ENCODE measurements at places on chromosomes 4 and X.

GRCh38 chrX:118773782-118774181 lies 46.4 kb downstream of the IL13RA1 start:
- DNase-seq: peak; percentile 45

DNA sequence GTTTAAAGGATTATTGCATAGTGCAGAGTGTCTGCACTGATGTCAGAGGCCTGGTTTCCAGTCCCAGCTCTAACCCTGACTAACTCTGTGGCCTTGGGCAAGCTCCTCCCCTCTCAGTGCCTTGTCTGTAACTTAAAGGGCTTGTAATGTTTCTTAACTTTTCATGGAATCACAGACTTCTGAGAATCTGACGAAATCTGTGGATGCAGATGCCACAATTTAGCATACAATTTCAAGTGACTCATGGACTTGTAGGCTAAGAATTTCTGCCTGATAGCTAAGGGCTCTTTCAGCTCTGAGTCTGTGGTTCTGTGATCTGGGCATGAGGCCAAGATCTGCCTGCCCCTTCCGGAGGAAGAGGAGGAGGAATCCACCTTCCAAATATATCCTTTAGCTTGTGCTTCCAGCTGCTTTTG lies 236.9 kb downstream of the AR start:
- peak; percentile 34 for DNase-seq

- no peak for DNase-seq
Observed at GRCh38 chr4:112348488-112349158, 51.5 kb downstream of the ALPK1 start.

- no peak for DNase-seq
Observed at GRCh38 chrX:20215565-20215964, 51.1 kb downstream of the RPS6KA3 start.

GRCh38 chr4:133152330-133152821 lies 3.3 kb downstream of the PCDH10 start:
- no peak for DNase-seq

DNA sequence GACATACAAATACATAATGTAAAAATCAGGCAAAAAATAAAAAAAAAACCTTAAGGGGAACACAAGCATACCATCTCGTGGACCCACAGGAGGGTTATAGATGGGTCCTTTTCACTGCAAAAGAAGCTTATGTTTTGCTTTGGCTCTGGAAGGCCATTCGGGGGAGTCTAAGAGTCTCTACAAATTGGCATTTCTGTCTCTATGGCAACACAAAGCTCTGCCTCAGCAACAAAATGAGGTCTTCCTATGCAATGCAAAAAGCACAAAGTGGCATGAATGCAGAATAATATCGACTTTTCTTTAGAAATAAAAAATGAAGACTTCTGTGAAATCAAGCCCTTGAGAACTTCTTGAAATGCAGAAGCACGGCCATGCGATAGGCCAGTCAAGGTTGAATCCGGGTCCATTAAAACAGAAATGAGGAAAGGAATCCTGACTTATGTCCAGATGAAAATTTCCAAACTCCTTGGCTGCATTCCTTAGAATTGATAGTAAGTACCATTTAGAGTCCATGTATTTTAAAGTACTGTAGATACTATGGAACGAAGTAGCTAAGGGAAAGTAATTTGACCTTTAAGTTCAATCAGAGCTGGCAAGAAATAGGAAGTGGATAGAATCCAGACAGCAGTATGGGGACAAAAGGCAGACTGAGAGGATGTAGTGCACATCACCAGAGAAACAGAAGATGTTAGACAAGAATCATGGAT lies 63.7 kb upstream of the PDLIM3 start:
- DNase-seq: no peak

GRCh38 chr4:144340931-144341330 lies 200.4 kb upstream of the GYPA start:
- DNase-seq: no peak

- no peak for DNase-seq
Observed at GRCh38 chrX:50635162-50635561, 164.5 kb upstream of the DGKK start.

DNA sequence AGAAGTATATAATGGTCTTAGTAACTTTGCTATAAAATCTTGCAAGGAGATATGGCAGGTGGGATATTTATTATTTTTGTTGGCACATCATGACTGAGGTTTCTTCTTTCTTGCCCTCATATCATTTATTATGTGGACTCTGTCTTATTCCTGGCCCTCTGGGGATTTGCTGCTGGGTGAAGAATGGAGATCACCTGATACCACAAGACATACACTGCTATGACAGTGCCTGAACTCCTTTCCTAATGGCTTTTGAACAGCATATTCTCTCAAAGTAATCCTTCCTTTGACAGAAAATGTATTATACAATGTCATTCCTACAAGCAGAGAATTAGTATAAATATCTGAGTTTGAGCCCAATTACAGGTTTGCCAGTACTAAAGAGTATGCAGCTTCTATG lies 22.0 kb upstream of the ADGRA3 start:
- DNase-seq: no peak

GRCh38 chr4:140870427-140870826 lies 114.2 kb upstream of the TBC1D9 start:
- no peak for DNase-seq

- DNase-seq: no peak
Observed at GRCh38 chrX:121802881-121803412, 755.5 kb downstream of the GLUD2 start.

DNA sequence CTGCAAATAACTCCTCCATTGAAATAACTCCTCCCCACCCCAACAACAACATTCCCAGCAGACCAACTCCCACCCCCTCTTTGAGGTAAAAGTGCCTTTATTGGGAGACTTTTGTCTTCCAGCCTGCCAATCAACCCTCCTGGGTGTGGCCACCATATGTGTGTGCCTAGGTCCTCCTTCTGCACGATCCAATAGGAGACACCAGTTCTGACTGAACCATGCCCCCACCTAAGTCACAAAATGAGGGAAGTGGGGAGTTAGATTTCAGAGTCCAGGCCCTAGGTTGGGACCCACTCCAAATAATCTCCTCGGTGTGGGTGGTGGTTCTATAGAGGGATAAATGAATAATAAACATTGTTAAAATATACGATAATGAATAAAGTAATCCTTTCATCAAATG lies 3.0 kb downstream of the PLP2 start:
- no peak for DNase-seq

DNA sequence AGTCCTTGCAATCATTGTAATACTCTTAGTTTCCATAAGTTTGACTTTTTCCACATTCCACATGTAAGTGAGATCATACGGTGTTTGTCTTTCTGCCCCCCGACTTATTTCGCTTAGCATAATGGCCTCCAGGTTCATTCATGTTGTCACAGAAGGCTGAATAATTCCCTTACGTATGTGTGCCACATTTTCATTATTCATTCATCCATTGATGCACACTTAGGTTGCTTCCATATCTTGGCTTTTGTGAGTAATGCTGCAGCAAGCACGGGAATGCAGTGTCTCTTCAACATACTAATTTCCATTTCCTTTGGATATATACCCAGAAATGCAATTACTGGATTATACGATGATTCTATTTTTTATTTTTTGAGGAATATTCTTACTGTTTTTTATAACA lies 22.0 kb upstream of the VEGFC start:
- no peak for DNase-seq
